T1000 (cell line): ENCODE measurements at places on chromosomes 13 and 19.

DNA sequence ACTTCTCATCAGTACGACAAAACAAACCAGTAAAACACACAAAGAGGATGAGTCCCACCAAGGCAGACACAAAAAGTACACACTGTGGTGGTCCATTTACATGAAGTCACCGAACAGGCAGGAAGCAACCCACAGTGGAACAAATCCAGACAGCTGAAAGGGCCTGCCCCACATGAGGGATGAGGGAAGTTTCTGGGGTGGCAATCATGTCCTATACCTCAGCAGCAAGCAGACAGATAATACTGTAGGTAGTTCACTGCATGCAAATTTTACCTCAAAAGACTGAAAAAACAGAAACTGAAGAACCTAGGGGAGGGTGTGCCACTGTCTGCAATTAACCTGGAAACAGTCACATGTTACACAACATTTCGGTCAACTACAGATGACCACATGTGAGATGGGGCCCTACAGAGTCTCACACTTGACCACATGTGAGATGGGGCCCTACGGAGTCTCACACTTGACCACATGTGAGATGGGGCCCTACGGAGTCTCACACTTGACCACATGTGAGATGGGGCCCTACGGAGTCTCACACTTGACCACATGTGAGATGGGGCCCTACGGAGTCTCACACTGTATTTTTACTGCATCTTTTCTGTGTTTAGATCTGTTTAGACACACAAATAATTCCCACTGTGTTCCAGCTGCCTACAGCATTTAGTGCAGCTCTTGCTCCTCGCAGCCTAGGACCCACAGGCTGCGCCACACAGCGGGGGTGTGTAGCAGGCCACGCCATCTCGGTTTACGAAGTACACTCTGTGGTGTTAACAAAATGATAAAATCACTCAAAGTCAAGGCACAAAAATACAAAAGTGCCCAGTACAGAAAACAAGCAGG is 22.2 kb downstream of the PCID2 start:
- DNase-seq: no peak

GRCh38 chr19:48110350-48110966 is at the start of gene PLA2G4C:
Gene PLA2G4C, minus strand, starts transcription at chr19:48110817. Its CDS starts 4,288 bp downstream, at chr19:48106529.
- DNase-seq: peak; percentile 80

DNA sequence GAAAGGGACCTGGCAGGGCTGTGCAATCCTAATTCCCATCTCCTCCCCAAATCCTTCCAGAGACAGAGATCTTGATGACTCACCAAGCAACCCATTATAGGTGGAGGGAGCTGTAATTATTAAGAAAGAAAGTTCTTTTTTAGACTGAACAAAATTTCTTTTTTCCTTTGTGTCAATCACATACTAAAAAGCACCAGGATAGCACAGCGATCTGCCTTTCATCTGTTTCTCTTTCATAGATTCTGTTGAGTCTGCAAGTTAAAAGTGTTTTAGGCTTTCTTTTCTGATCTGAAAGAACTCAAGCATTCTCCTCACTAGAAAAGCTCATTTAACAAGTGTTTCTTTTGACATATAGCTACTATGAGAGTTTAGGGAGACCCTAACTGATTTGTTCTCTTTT is 222.8 kb downstream of the DCT start:
- DNase-seq: no peak

- DNase-seq: peak; percentile 32
These were observed 1.8 kb downstream of the FXYD7 start for GRCh38 chr19:35144600-35145436.

DNA sequence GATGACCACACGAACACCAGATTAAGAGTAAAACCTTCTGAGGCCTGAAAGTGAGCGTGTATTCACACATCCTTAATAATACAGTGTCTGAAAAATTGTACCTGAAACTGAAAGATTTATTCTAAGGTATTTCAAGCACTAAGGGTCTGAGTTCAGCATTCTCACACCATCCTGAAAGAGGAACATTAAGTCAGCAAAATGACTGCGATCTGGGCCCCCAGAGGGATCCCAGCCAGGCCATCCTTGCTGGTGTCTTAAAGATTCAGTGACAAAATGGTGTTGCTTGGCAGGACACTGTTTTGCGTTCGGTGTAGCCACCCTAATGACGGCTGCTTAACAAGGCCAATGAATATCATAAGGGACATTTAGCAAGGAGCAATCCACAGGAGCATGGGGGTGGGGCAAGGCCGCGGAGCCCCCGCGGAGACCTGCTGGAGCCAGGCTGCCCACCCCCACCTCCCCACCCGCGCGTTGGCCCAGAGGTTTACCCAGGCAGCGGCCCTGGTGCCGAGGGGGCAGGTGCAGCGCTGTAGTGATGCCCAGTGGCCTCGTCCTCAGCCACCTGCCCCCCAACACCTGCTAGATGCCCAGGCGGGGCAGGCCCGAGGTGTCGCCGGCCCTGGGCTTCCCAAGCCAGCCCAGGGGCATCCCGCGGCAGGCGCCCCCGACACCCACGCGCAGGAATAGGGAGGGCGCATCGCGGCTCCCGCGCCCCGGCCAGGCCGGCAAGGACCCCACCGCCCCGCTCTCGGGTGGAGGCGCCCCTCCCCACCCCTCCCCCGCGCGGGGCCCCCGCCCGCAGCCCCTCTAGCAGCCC is 742 bp downstream of the NALCN start:
- no peak for DNase-seq

DNA sequence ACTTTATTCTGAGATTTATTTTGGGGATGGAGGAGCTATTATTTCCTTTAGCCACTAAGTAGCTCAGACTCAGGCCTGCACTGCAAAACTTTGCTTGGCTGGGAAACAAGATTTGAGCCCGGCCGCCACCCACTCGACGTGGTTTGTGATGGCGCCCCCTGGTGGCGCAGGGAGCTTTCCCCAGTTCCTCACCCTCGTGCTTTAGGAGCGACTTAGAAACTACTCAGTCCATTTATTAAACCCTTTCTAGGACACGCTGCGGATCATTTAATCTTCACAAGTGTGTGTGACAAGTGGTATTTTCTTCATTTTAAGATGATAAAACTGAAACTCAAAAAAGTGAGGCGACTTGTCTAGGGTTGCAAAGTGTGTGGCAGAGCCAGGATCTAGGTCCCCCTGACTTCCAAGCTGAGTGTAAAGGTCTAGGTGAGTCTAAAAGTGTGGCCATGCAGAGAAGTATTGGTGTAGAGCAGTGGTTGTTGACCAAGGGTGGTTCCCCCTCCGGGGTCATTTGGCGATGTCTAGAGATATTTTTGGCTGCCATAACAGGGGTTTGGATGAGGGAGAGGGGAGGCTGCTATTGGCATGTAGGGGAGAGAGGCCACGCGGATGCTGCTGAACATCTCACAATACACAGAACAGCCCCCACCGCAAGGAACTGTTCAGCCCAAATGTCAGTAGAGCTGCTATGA is 2.2 kb downstream of the CXCL17 start:
- peak; percentile 5 for DNase-seq

GRCh38 chr19:46586294-46586693 is 14.8 kb upstream of the CALM3 start:
- no peak for DNase-seq

- no peak for DNase-seq
These were observed 19.4 kb downstream of the ELAVL3 start for GRCh38 chr19:11461453-11461852.

DNA sequence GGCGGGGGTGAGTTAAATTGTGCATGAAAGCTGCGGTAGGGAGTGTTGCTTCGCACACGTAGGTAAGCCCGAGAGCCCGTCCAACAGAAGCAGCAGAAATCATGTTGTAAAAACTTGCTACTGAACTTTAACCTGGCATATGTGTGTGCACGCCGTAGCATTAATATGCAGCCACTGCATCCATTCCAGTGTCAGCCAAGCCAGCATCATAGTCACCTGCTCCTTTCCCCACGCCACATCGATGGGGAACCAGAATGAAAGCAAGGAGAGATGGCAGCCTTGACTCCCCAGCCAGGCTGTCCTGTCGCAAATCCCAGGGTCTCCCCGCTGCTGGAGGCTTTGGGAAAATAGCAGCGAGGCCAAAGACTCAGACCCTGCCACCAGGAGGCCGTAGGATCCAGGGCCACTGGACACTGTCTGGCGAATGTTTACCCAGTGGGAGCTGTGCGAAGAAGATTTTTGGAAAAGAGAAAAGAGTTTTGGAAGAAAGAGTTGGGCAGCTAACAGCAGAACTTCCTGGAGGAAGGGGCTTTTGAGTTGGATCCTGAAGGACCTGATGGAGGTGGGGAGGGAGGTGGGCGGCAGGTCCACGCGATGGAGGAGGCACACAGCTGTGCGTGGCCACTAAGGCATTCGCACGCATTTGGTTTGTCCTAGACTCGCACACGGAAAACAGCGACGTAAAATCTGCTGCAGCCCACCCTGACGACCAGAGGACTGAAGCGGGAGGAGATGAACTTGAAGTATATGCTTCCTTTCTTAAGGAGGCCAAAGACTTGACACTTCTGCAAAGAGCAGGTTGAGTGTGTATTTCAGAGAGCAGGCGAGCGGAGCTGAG is 48.7 kb upstream of the RANBP3 start:
- DNase-seq: no peak

GRCh38 chr19:24101459-24102115 is 14.6 kb downstream of the ZNF254 start:
- no peak for DNase-seq

- no peak for DNase-seq
These were observed 64.2 kb upstream of the UQCRFS1 start for GRCh38 chr19:29277102-29277501.

GRCh38 chr13:26020891-26021290 is 30.9 kb downstream of the SHISA2 start:
- DNase-seq: no peak
